ENCODE measurements at places on chromosomes 5 and 9.

DNA sequence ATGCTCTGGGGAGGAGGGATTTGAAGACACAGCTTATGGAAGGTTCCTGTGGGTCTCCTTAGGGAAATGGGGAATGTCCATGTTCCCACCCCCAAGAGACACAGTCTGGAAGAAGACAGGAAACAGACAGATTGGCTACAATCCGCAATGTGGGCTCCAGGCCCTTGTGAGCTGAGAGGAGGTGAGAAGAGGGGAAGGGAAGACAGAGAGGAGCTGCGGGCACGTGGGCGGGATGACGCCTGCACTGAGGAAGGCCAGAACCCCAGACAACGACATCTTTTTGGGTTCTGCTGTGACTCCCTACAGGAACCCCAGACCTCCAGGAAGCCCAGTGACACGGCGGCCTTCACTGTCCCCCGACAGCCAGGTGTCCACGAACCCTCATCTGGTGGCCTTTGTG lies 29.9 kb upstream of the NKD2 start:
- no peak for DNase-seq

GRCh38 chr9:71446106-71446472 lies 322.2 kb downstream of the CEMIP2 start:
- DNase-seq, result no peak

GRCh38 chr9:13033959-13034693 lies 245.4 kb downstream of the MPDZ start:
- DNase-seq, result no peak

DNA sequence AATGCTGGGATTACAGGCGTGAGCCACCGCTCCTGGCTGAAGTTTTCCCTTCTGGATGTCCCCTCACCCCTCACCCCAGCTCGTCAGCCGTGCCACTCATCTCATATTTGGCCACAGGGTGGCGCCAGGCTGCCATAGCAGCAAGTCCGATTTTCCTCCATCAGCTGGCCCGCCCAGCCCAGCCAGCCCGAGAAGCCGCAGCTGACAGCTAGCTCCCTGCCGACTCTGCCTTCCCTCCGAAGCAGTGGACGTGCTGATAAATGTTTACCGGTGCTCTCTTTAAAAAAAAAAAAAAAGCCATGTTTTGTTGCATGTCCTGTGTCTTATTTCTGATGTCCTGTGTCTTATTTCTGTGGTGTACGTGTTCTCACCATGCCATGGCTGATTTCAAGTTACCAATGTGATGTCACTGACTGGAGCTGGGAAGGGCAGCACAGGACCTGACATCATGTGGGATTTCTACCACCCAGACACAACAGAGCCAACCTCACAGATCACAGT lies 58.3 kb downstream of the PFDN1 start:
- peak; percentile 52 for DNase-seq

DNA sequence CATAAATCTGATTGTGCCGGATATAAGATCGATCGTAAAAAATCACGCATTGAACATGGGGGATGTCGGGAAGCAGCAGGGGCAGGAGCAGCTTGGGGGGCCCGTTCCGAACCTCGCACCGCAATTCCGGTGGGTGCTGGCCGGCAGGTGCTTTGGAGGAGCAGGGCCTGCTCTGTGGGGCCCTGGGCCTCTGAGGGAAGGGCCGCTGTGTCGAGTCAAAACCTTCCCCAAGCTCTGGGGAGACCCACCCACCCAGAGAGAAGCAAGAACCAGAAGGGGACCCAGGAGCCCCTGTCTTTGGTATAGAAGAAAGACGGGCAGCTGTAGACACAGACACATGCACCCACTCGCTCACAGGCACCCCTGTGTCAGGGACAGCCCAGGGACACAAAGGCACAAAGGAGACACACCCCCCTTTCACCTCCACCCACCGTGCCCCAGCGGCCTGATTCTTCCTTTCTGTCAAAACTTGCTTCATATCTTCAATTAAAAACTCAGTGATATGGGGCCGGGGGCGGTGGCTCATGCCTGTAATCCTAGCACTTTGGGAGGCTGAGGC lies 49.4 kb upstream of the ZBTB43 start:
- no peak for DNase-seq

GRCh38 chr5:42306287-42306686 lies 117.0 kb upstream of the GHR start:
- no peak for DNase-seq

GRCh38 chr9:4137681-4138099 lies 162.2 kb downstream of the GLIS3 start:
- no peak for DNase-seq

DNA sequence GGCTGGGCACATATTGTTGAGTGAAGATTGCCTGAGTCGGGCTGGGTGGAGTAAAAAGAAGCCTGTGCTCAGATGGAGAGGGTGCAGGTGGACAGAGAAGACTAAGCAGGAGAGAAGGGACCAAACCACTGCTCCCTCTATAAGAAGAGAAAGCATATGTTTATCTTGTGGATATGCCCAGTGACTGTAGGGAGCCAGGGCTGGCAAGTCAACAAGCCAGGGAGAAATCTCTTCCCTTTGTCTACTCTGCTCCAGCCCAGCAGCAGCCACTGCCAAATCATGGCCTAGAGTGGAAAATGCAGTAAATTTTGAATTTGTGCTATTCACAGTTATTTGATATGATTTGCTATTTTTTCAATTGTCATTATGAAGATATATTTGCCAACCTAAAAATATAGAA lies 33.2 kb upstream of the TRIM36 start:
- no peak for DNase-seq

DNA sequence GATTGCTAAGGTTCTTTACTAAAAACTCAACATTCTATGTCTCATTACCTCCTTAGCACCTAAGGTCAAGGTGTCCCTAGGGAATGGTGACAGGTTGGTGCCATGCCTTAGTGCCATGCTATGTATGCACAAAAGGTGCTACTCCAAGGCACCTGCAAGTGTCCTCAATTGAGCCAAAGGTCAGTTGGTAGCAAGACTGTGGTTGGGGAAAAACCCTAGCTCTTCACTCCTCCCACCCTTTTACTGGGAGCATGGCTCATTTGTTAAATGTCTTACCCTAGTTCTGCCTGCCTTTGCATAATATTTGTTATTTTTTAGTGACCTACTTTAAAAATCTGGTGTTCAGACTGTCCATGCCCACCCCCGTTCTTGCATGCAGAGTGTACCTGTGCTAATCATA lies 17.0 kb downstream of the ACO1 start:
- no peak for DNase-seq

DNA sequence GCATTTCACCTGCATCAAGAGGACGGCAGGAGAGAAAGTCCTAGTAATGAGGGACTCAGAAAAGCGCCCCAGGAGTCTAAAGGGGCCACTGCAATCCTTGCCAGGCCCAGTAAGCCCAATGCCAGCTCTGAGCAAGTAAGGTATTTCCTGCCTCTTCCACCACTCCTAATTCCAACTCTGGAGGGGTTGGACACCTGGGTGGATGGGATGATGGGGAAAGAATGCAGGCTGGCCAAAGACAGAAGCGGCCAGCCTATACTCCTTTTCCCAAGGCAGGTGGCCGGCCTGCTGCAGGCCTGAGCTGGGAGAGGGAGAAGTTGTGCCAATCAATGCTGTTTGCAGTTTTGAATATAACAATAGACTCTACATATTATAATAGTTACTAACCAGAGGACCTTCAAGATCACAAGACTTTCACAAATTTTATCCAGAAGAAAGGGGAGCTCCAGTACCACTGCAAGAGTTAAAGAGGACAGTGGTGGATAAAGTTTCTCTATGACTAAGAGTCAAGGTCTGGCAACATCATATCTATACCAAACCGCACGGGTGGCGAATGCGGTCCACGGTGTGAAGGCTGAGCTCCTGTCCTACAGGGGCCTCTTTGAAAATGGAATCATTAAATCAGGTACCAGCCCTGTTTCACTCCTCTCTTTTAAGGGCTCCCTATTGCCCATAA lies 115.0 kb upstream of the TBC1D2 start:
- no peak for DNase-seq

GRCh38 chr5:156951359-156951758 lies 11.7 kb downstream of the TIMD4 start:
- no peak for DNase-seq

GRCh38 chr9:105341434-105342146 lies 97.1 kb downstream of the SLC44A1 start:
- no peak for DNase-seq

DNA sequence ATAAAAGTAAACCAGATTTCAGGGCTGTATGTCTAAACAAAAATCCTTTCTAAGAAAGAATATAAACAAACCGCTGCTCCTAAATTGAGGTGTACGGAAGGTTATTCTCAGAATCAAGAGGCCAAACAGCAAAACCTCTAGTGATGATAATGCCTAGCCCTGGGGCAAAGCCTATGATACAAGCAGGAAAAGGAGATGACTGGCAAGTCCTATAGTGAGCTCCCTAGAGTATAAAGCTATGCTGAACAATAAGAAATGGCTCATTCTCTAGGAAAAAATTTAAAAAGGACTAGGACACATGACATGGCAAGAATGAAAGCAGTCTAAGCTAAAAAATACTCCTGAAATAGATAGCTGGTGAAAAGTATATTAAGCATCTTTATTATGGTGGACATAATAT lies 187.1 kb downstream of the BNC2 start:
- no peak for DNase-seq

DNA sequence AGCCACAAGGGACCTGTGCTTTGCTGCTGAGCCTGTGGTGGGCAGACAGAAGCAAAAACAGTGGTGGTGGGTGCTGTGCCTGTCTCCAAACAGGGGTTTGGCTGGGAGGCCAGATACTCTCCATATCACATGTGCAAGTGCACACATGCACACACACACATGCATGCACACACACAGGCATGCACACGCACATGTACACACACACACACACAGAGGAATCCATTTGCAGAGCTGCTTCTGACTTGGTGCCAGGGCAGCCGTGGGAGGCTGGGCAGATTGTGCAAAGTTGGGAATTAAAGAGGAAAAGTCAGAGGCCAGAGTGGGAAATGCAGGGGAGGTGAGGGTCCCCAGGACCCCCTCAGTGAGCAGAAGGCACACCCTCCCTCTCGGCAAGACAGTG lies 71.3 kb downstream of the NTNG2 start:
- no peak for DNase-seq

DNA sequence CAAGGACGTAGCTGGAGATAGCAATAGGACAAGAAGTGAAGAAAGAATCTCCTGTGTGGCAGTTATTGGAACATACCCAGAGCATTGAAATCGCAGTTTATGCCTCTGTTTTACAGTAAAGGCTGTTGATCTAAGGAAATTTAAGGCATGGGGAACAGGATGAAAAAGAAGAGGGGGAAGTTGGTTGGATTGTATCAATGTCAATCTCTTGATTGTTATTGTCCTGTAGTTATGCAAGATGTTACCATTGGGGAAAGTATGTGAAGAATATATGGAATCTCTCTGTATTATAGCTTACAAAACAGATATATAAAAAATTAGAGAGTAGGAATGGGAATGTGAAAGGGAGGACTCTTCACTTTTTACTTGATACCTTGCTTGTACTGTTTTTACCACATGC lies 195.6 kb upstream of the NREP start:
- DNase-seq, result no peak

DNA sequence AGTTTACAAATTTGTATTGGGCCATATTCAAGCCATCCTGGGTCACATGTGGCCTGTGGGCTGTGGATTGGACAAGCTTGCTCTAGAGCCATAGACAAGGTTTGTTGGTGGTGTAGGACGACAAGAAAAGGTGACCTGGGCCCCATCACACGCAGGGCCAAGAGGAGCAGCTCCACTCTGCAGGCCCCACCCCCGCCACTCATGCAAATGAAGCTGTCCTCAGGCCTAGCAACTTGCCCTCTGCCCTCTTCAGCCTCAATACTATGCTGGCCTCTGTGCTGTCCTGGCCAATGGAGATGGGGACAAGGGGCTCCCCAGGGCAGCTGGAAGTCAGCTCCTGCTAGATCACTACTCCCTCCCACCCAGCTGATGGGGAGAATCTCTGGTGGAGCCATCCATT lies 55.2 kb upstream of the TMEM252 start:
- DNase-seq, result no peak

- no peak for DNase-seq
Measured at GRCh38 chr5:5492087-5492933, 69.8 kb downstream of the ICE1 start.

DNA sequence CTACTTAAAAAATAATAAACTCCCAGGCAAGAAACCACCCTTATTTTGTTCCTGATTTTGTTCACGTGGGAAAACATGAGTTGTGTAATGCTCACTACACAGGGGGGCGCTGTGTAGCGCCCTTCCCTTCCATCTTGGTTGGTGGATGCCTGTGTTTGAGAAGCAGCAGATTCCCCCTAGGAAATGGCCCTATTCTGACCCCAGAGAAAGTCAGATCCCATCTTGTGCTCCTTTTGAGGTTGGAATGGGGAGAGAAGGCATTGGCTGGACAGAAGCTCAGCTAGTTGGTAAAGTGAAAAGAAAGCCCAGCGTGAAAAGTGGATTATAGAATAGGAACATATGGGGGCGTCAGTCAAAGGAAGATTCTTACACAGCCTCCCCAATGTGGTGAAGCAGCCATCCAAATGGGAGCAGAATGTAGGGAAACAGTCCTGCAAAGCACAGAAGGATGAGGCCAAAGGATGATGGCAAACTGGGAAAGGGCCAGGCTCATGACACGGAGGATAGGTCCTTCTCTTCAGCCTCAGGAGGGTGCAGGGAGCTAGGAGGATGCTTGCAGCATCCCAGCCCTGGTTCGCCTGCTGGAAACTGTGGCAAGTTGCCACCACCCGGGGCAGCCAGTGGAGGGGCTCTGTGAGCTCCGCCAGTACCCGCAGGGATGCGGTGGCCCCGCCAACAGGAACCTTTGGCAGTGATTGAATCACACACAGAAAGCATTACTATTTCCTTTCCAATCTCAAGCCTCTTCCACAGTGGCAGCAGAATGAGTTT lies 314.2 kb upstream of the DAP start:
- DNase-seq, result no peak

DNA sequence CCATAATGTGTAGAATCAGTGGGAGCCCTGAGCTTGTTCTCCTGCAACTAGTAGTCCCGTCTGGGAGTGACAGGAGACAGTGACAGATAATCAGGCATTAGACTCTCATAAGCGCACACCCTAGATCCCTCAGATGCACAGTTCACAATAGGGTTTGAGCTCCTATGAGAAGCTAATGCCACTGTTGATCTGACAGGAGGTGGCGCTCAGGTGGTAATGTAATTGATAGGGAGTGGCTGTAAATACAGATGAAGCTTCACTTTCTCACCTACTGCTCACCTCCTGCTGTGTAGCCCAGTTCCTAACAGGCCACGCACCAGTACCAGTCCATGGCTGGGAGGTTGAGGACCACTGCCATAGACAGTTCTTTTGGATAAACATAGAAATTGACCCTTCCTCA lies 188.7 kb downstream of the ROR2 start:
- no peak for DNase-seq

DNA sequence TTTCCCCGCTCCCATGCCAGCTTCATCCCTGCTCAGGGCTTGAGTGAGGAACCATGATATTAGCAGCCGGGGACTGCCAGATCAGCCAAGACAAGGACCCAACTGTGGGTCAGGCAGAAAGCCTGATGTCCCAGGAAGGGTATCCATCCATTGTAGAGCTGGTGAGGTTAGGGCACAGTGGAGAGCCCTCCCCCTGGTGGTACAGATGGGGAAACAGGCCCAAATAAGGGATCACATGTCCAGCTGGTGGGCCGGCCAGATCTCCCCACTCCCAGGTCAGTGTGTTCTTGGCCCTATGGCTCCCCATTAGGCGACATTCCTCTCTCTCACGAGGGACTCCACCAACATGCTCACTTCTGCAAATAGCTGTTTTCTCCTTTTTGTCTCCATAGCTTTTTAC lies 9.0 kb downstream of the CDX1 start:
- no peak for DNase-seq

GRCh38 chr9:79652598-79652997 lies 80.8 kb downstream of the TLE4 start:
- no peak for DNase-seq
